ENCODE measurements at places on chromosomes 4 and X.
A peak's percentile ranks its signal among the peaks of the same experiment; 100 is the strongest.

- no peak for DNase-seq
Measured at GRCh38 chrX:153381684-153382532, 19.2 kb downstream of the PNMA6E start.

- no peak for DNase-seq
Measured at GRCh38 chrX:20061855-20062254, 54.9 kb downstream of the MAP7D2 start.

- DNase-seq = no peak
Measured at GRCh38 chr4:157600583-157600982, 380.1 kb downstream of the GRIA2 start.

GRCh38 chr4:12724510-12724909 lies 759.6 kb downstream of the RAB28 start:
- no peak for DNase-seq

- DNase-seq = no peak
Measured at GRCh38 chrX:109187473-109188168, 294.3 kb downstream of the GUCY2F start.

DNA sequence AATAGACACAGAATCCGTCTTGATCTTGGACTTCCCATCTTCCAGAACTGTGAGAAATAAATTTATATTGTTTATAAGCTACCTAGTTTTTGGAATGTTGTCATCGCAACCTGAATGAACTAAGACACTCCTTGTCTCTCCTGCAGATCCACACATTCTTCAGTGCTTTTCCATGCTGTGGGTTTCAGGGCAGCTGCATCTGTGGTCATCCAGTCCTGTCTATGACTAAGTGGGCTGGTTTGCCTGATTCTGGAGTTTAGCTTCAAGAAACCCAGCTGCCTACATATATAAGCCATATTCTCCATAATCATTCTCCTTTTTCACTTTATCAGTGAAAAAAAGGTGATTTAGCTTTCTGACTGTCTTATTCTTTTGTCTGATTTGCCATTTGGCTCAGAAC lies 170.3 kb upstream of the KIT start:
- no peak for DNase-seq

GRCh38 chr4:8255698-8256441 lies 13.7 kb upstream of the HTRA3 start:
- no peak for DNase-seq

GRCh38 chrX:45830343-45830742 lies 629.7 kb upstream of the DIPK2B start:
- DNase-seq = no peak

DNA sequence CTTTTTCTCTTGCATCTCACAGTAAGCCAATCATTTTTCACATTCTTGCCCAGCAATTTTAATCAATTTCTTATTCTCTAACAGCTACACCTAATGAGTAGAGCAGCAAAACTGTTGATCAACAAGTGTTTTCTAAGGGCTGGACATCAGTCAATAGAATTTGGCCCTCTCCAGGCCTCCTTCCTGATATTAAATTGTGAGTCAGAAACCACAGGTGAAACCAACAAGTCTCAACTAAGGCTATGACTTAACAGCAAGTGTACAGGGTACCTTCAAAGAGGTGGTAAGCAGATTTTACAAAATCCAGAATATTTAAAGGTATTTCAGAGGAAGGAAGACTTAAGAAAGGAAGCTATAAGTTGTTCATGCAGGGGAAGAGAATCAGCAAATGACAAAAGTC lies 156.5 kb upstream of the ARHGAP24 start:
- DNase-seq = no peak

DNA sequence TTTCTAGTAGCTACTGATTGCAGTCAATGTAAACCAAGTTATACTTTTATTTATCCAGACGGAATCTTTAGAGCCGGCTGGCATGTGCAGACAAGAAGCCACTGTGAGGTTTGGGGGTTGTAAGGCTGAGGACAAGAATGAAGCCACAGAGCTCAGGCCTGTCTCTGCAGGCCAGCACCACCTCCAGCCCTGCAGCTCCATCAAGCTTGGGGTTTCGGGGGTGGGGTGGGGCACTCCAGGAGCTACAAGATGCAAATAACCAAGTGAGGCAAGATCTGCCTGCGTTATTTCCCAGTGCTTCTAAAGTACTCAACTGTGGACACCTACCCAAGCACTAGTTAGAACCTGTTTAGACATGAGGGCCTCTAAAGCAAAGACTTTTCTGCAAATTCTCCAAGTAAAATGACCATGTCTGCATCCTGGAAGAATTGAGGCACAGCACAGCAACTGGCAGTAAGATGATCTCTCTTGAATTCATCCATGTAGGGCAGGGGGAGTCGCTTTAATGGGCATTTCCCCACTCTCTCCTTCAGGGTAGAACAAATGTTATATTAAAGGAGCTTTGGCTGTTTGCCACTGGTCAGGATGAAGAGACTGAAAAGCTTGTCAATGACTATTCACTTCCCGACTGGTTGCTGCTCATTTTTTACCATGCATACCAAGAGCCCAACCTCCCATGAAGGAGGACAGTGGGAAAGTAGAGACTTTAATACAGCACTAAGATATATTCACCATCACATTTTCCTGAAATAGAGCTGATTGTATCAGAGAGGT lies 222.5 kb downstream of the MGST2 start:
- no peak for DNase-seq

DNA sequence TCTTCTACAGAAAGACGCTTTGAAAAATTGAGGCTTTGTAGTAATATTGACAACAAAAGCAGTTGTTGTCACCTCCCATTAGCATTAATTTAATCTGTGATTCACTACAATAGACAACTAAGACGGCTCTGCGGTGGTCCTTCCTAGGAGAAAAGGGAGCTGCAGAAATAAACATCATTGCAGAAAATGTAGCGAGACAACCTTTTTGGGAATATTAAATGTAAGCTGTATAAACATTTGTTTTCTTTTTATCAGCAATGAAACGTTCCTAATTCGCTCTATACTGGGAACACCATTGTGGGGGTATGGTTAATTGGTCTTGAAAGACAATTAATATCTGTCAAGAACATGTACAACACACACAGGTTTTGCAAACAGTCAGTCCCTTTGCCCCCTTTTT lies 583.3 kb upstream of the TENM3 start:
- DNase-seq = no peak

- DNase-seq = peak; percentile 26
Measured at GRCh38 chr4:83074086-83074704, 39.2 kb downstream of the COPS4 start.

DNA sequence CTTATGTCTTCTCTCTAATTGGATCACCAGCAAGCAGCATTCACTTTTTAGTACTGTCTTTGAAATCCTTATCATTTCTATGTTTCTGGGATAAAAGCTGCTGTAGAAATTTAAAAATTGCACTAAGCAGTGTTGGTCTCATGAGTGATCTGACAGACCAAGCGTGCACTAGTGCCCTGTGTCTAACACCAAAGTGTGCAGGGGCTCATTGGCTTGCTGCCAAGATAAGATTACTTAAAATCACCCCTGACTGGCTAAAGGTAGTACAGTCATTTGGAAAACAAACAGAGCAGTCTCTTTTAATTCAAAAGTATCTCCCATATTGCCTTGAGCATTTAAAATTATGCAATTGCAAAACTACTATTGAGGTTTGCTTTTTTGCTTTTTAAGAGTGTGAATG lies 304.6 kb downstream of the ARAP2 start:
- no peak for DNase-seq

DNA sequence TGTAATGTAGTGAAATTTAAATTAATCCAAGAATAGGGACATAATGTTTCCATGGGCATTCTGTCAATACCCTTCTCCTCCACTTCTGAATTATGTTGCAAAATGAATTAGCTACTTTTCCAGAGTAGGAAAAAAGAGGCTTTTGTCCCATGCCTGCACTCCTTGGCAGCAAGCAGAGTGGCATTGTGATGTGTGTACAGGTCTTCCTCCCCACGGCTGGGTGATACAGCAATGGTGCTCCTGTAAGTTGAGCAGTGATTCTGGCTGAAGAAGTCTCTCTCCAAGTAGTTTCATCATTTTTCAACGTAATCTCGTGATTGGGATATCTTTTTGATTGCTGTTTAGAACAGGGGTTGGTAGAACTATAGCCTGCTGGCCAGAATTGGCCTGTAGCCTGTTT lies 59.9 kb downstream of the KIT start:
- no peak for DNase-seq

GRCh38 chr4:127236889-127237288 lies 395.9 kb upstream of the INTU start:
- DNase-seq = no peak

- no peak for DNase-seq
Measured at GRCh38 chr4:71380788-71381187, 42.0 kb downstream of the SLC4A4 start.

DNA sequence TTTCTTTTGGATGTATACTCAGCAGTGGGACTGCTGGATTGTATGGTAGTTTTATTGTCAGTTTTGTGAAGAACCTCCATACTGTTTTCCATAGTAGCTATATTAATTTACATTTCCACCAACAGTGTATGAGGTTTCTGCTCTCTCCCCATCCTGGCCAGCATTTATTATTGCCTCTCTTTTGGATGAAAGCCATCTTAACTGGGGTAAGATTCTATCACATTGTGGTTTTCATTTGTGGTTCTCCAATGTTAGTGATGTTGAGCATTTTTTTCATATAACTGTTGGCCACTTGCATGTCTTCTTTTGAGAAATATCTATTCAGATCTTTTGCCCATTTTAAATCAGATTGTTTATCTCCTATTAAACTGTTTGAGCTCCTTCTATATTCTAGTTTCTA lies 27.6 kb downstream of the QRFPR start:
- no peak for DNase-seq

DNA sequence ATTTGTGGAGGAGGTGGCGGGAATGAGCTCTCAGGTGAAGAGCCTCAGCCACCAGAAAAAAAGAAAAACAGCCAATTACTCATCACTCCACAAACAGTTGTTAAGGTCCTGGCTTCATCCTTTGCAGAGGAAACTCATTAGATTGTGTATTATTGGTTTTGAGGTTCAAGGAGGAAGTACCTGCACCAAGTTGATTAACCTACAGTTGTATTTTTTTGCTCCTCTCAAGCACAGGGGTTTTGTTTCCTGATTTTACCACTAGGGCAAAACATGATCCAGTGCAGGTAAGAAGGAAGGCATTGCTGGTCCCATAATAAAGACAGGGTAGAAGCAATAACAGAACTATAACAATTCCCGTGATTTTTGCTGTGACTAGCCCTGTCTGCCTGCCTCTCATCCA lies 84.0 kb upstream of the QRFPR start:
- DNase-seq = no peak

DNA sequence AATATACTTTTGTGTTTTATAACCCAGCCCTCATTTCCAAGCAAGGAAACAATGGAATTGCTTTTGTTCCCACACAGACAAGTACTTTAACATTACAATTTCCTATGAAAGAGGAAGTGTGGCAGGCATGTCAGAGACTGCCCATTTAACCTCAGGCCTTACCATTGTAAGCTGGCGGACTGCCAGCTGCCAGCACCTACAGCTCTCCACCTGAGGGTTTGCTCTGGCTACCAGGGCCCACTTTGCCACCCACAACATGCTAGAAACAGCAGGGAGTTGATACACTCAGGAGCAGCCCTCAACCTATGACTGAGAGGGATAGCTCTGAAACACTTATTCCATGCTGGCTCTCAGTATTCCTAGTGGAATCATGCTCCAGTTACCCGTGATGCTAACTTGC lies 152.3 kb upstream of the PRDX4 start:
- no peak for DNase-seq

- DNase-seq = no peak
Measured at GRCh38 chr4:169756971-169757574, 671 bp downstream of the HPF1 start.

DNA sequence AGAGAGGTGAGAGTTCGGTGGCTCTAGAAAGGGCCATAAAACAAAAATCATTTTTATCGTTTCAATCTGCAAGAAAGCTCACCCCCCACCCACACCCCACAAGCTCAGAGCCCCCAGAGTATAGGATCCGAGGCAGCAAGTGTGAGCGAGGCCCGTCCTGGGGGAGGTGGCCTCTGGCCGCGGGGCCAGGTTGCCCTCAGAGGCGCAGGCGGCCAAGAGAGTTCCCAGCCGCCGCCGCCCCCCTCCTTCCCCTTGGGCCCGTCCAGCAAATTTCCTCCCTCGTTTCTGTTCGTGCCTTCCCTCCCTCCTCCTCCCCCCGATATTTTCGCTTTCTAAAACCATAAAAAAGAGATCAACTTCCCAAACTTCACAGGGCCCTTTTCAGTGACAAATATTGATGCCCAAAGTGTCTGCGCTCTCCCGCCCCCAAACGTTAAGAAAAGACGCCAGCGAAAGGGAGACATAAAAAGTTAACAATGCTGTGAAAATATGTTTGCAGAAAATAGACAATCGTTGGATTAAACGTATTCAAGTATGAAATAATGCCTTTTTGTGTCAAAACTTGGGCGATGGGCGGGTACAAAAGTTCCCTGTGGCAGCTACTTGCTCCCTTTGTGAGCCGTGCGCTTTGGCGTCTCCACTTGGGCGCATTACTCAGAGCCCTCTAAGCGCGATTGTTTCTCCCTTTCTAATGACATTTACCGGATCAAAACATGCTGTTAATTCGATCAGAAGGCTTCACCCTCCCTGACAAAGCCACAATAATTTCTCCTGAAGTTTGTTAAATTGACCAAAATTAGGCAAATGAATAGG lies 1.1 kb upstream of the HELT start:
- no peak for DNase-seq

- no peak for DNase-seq
Measured at GRCh38 chr4:170581322-170581721, 491.6 kb upstream of the AADAT start.

DNA sequence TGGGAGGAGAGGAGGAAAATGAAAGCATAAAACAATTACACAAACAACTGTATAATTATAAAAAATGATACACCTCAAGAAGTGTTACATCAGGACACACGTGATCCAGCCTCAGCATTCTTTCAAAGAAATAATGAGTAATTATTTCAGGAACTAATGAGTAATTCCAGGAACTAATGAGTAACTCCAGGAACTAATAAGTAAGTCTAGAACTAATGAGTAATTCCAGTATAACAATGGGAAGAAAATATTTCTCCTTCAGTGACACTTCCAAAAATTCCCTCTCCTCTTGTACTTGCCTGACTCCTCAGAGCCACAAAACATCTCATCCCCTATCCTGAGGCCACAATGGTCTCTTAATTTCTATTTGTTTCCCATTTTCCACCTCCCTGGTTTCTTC lies 63.5 kb upstream of the COL25A1 start:
- no peak for DNase-seq

- no peak for DNase-seq
Measured at GRCh38 chr4:137909529-137910309, 332.4 kb downstream of the SLC7A11 start.

- no peak for DNase-seq
Measured at GRCh38 chr4:77922158-77923094, 59.8 kb downstream of the MRPL1 start.

- no peak for DNase-seq
Measured at GRCh38 chr4:155367608-155368007, 9.2 kb downstream of the MAP9 start.

- DNase-seq = no peak
Measured at GRCh38 chr4:156475322-156475721, 496.3 kb downstream of the PDGFC start.

DNA sequence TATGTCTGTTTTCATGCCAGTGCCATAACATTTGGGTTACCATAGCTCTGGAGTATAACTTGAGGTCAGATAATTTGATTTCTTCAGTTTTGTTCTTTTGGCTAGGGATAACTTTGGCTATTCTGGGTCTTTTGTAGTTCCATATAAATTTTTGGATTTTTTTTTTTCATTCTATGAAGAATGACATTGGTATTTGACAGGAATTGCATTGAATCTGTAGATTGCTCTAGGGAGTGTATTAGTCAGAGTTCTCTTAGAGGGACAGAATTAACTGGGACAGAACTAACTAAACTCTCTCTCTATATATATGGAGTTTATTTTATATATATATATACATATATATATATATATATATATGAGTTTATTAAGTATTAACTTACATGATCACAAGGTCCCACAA lies 32.2 kb upstream of the SLIT2 start:
- no peak for DNase-seq
